Central memory CD8-positive, alpha-beta T cell (primary cell): ENCODE measurements at places on chromosomes 4 and X.

- no peaks in the 10 kb centered on the region for H3K4me1 ChIP-seq
- no peak for DNase-seq
- no peak overlapping the region for H3K4me3 ChIP-seq
- no peak overlapping the region for H3K27ac ChIP-seq
Observed at GRCh38 chr4:98793658-98794057, 135.2 kb upstream of the TSPAN5 start.

DNA sequence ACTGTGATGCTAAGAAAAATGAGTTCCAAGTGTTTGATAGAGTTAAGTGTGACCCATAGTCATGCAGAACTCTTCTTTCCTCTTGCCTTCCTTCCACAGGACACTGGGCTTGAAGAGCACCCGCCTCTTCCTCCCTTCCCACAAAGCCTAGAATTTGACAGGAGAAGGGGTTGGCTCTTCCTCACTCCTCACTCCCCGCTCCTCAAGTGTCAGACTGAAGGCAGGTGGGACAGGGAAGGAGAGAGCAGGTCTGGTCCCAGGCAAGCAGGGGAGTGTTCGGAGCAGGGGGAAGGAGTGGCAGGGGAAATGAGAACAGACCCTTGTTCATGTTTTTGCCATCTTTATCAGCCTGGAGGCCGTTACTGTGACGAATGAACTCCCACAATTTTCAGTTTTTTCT lies 10.7 kb downstream of the MAGED2 start:
- H3K27me3 ChIP-seq = no peaks in the 10 kb centered on the region
- no peak overlapping the region for H3K4me3 ChIP-seq
- DNase-seq = no peak
- peaks cover 6% of the 10 kb centered on the region for H3K4me1 ChIP-seq
- peaks cover 12% of the 10 kb centered on the region for H3K36me3 ChIP-seq

DNA sequence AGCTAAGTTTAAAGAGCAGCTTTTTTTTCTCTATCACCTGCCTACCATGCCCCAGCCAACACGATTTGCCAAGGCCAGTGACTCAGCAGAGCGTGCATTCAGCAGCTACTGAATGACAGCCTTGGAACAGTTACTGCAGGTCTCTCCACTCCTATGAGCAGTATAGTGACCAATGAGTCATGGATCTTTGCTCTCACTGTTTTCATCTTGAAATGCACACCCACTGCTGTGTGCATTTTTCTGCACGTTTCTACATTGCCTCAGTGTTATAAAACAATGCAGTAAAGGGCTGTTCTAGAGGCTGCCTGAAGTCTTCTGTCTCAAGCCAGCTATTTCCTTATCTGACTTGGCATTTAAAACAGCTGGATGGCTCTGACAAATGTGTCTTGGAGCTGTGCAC lies 66.0 kb upstream of the C4orf54 start:
- H3K27me3 ChIP-seq = peaks cover 12% of the 10 kb centered on the region
- no peak overlapping the region for H3K27ac ChIP-seq
- no peak for DNase-seq
- no peak overlapping the region for H3K4me3 ChIP-seq

DNA sequence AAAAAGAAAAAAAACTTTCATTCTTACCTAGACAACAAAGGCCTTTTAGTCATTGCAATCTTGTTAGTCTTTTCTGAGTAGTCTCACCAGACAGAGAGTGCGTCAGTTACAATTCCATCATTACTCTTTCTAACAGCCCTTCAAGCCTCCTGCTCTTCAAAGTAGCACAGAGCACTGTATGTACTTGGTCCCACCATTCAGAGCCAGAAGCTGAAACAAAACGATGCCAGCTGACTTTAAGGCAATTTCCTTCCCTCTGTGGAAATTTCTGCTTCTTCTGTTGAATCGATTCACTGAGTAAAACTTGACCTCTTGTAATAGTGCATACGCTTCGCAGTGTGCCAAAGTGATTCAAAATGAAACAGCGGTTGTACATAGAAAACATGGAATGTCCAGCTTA lies 57.7 kb upstream of the TENM3 start:
- no peaks in the 10 kb centered on the region for H3K27me3 ChIP-seq
- H3K4me1 ChIP-seq = no peaks in the 10 kb centered on the region
- no peak for DNase-seq

DNA sequence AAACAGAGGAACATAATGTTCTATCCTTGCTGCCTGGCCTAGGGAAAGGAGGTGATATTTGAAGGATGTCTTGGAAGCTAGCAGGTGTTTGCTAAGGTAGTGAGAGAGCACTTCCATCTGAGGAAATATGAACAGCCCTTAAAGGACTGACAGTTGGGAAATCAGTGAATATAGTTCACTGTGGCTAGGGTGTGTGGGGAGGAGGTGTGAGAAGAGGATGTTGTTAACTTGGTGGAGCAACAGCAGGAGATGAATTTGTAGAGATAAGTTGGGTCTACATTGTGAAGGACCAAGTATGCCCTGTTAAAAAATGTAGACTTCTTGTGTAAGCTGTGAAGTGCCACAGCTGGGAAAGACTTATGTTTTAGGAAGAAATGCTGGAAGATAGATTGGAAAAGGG lies 25.5 kb downstream of the TBC1D19 start:
- H3K36me3 ChIP-seq = no peaks in the 10 kb centered on the region
- H3K4me3 ChIP-seq = peak overlapping the region; percentile 11
- DNase-seq = no peak
- H3K4me1 ChIP-seq = peaks cover 49% of the 10 kb centered on the region
- peak overlapping the region; percentile 10 for H3K27ac ChIP-seq
- no peaks in the 10 kb centered on the region for H3K27me3 ChIP-seq

- peaks cover 27% of the 10 kb centered on the region for H3K4me1 ChIP-seq
- DNase-seq = no peak
- peaks cover 5% of the 10 kb centered on the region for H3K36me3 ChIP-seq
Observed at GRCh38 chr4:6095023-6095752, 77.0 kb upstream of the C4orf50 start.

DNA sequence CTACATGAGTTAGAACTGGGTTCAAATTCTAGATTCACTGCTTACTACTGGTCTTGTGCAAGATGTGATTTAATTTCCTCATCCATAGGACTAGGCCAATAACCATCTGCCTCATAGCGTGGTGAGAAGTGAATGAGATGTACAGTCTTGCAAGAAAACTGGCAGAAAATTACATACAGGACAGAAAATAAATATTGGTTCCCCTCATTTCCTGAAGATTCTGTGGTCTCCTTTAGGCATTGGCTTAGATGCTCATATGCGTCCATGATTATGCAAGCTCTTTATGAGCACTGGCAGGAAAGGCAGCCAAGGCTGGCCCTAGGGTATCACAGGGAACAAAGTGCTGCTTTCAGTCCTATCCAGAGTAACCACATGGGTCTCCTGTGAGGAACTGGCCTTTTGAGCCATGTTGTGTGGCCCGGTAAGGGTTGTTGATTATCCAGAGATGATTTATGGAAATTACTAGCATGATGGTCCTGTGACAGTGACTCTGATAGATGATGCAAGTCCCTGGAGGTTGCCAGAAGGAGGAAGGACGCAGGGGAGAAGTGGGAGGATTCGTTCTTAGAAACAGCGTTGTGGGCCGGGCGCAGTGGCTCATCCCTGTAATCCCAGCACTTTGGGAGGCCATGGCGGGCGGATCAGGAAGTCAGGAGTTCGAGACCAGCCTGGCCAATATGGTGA lies 9.9 kb upstream of the MOB1B start:
- H3K27me3 ChIP-seq = peaks cover 8% of the 10 kb centered on the region
- no peak for DNase-seq
- H3K27ac ChIP-seq = no peak overlapping the region

GRCh38 chr4:135705343-135705742 lies 1503.8 kb upstream of the PABPC4L start:
- no peaks in the 10 kb centered on the region for H3K27me3 ChIP-seq
- no peak overlapping the region for H3K4me3 ChIP-seq
- no peaks in the 10 kb centered on the region for H3K4me1 ChIP-seq
- no peaks in the 10 kb centered on the region for H3K36me3 ChIP-seq

DNA sequence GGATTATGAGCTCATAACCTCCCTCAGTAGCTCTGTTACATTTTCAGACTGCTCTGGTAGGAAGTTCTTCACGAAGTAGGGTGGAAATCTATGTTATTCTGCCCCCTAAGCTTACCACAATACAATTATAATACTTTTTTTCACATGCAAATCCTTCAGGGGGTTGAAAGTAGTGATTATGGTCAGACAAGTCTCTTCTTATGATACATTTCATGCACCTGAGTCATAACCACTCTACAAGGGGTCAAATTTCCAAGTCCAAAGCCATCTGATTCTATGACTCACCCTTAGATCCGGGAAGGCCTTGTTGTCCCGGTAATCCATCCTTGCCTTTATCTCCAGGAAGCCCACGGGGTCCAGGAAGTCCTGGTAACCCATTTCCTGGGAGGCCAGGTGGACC lies 95.2 kb downstream of the ATG4A start:
- no peaks in the 10 kb centered on the region for H3K36me3 ChIP-seq
- H3K4me3 ChIP-seq = no peak overlapping the region
- no peak for DNase-seq
- H3K27ac ChIP-seq = no peak overlapping the region

DNA sequence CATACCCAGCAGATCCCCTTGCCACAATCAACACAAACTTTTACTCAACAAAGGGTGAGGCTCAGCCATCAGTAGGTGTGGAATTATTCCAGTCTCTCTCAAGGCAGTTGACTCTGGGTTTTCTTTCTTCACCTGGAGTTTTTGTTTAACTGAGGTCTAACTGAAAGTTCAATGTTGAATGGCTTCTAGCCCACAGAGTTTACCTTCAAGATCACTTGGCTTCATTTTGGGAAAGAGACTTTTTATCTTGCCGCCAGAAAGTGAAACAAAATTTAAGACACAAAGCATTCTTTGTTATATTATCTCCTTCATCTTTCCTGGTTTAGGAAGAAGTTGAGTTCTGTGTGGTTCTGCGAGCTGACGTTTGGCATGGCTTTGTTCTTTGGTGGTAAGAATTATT lies 83.8 kb upstream of the RASGEF1B start:
- H3K27me3 ChIP-seq = no peaks in the 10 kb centered on the region
- no peak overlapping the region for H3K27ac ChIP-seq
- no peak for DNase-seq
- no peaks in the 10 kb centered on the region for H3K36me3 ChIP-seq

DNA sequence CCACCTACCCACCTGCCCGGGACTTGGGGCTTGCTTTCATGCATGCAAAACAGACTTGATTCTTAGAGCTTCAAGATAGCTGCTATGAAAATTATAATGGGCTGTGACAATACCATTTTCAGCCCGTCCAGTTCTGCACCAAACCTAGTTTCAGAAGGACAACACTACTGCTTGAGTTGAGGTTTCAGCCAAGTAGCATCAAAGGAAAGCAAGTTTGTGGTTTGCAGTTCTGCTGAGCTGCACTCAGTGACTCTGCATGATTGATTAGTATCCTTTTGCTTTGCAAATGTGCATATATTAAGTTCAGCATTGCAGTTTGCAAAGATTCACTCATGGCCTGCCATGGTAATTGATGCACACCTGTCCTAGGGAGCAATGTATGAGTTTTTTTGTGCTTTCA lies 442.7 kb downstream of the RPA4 start:
- H3K4me3 ChIP-seq = no peak overlapping the region
- no peak overlapping the region for H3K27ac ChIP-seq
- no peaks in the 10 kb centered on the region for H3K4me1 ChIP-seq

- peaks cover 20% of the 10 kb centered on the region for H3K4me1 ChIP-seq
- DNase-seq = no peak
- H3K27me3 ChIP-seq = no peaks in the 10 kb centered on the region
- H3K36me3 ChIP-seq = peaks cover 19% of the 10 kb centered on the region
Observed at GRCh38 chr4:968221-968620, 5.1 kb downstream of the DGKQ start.

DNA sequence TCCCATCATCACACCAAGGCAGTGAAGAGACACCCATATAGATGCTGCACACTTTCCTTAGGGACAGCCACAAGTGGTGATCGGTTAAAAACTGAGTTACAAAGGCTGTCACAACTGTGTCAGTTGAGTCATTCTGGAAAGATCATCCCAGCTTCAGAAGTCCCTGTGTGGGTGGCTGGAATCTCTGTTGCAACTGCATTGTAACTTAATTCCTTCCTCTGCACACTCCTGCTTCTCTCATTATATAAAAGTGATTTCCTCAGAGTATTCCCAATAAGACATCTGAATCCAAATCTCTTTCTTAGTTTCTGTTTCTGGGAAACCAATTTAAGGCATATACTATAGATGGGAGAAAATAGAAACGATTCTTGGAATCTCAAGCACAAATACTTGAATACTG lies 88.1 kb downstream of the FSTL5 start:
- DNase-seq = no peak
- H3K36me3 ChIP-seq = no peaks in the 10 kb centered on the region
- H3K4me3 ChIP-seq = no peak overlapping the region
- no peaks in the 10 kb centered on the region for H3K4me1 ChIP-seq
- H3K27ac ChIP-seq = no peak overlapping the region
- H3K27me3 ChIP-seq = no peaks in the 10 kb centered on the region

GRCh38 chrX:22296871-22297270 lies 24.2 kb downstream of the CBLL2 start:
- no peaks in the 10 kb centered on the region for H3K36me3 ChIP-seq
- no peak for DNase-seq
- H3K4me3 ChIP-seq = no peak overlapping the region

DNA sequence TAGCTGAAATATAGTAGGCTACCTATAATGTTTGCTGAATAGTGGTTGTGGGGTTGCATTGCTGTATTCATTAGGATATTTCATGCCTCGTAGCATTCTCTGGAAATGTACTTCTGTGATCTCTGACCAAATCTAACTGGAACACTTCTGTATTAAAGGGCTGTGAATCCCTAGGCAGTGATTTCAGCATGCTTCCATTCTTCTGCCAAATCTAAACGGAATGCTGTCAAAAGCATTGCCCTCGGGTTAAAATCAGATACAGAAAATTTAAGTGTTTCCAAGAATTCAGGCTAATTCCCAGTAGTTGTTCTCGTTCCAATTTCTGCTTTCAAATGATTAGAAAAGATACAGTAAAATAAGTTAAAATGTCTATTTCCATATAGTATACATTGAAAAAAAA lies 1847.5 kb upstream of the IGFBP7 start:
- H3K27ac ChIP-seq = no peak overlapping the region
- peaks cover 2% of the 10 kb centered on the region for H3K36me3 ChIP-seq
- no peak overlapping the region for H3K4me3 ChIP-seq
- H3K27me3 ChIP-seq = no peaks in the 10 kb centered on the region
- no peaks in the 10 kb centered on the region for H3K4me1 ChIP-seq

- H3K27ac ChIP-seq = no peak overlapping the region
- H3K36me3 ChIP-seq = peaks cover 2% of the 10 kb centered on the region
- H3K4me1 ChIP-seq = no peaks in the 10 kb centered on the region
- H3K27me3 ChIP-seq = peaks cover 5% of the 10 kb centered on the region
Observed at GRCh38 chrX:102697494-102697893, 14.8 kb upstream of the GPRASP2 start.

DNA sequence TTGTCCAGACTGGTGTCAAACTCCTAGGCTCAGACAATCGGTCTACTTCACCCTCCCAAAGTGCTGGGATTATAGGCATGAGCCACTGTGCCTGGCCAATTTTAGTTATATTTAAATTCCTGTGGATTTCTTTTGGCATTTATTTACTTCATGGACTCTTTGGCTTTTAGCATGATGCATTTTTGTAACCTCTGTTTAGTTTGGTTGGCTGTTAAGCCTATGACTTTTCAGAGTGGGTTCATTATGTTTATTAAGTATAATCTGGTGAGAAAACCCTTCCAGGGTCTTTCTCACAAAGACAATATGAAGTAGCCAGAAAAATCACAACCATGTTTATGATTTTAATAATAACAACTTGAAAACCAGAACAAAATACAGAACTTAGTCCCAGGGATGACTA lies 49.4 kb downstream of the USP38 start:
- no peaks in the 10 kb centered on the region for H3K27me3 ChIP-seq
- DNase-seq = no peak
- H3K4me1 ChIP-seq = no peaks in the 10 kb centered on the region
- H3K4me3 ChIP-seq = no peak overlapping the region

GRCh38 chr4:150600812-150601445 lies 19.0 kb downstream of the MAB21L2 start:
- no peak overlapping the region for H3K27ac ChIP-seq
- DNase-seq = no peak
- peaks cover 13% of the 10 kb centered on the region for H3K36me3 ChIP-seq
- H3K27me3 ChIP-seq = no peaks in the 10 kb centered on the region
- no peak overlapping the region for H3K4me3 ChIP-seq
